ENCODE measurements at places on chromosomes 11 and 22.

- no peak for DNase-seq
These were observed 92.9 kb downstream of the CHST1 start for GRCh38 chr11:45572354-45573123.

- peak; percentile 47 for DNase-seq
These were observed 9.9 kb upstream of the SEC14L3 start for GRCh38 chr22:30481711-30482110.

- DNase-seq: no peak
These were observed 70.2 kb downstream of the NOX4 start for GRCh38 chr11:89420981-89421380.

DNA sequence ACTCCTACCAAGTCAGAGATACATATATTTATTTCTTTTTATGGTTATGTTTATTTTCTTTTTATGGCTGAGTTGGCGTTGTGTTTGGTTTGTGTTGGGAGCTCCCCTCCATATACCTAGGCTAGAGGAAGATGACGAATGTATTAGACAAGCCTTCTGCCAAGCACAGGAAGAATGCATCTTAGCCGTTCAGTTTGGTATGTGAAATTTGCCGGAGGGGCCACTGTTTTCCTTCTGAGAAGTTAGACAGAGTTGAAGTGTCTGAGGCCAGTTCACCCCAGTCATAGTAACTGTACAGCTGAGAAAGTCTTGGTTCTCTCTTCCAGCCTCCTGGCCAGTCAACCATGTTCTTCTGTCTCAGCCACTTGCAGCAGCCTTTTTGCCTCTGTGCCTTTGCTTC, 29.8 kb downstream of the TEAD1 start:
- peak; percentile 78 for DNase-seq

GRCh38 chr11:128725630-128726319, 31.9 kb downstream of the FLI1 start:
- peak; percentile 33 for DNase-seq

DNA sequence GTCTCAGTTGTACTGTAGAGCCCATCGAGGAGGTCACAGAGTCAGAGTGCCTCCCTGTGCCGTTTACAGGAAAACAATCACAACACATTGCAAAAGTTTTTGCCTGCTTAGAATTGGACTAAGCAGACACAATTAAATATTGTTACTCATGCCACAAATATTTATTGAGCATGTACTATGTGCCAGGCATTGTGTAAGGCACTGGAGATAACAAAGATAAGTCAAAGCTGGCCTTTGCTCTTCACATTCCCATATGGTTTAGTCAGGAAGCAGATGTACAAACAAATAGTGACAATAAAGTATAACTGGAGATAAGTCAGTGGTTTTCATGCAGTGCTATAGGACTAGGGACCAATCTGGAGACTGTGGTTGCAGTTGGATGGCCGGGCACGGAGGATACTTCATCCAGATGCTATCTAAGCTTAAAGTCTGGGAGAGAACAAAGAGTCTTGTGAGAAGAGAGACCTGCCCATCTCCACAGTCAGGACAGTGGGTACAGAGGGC, 550.7 kb downstream of the INSC start:
- peak; percentile 85 for DNase-seq

Measured in astrocyte (in vitro differentiated cells and primary cell).